ENCODE measurements at places on chromosomes 7 and 10. TPM values are rescaled to one million over a fixed set of nuclear protein-coding genes. Genes with fewer than 3 reads are reported as not detected.

CLEC2L gene
- total RNA-seq = 38.2 TPM

AGAP9 gene
- total RNA-seq = 22.5 TPM

CYP3A5 gene
- 0.57 TPM for total RNA-seq

SAMD8 gene
- 76.0 TPM for total RNA-seq

TEX36 gene
- total RNA-seq = not detected

CYP2C8 gene
- 1.8 TPM for total RNA-seq

TMEM130 gene
- total RNA-seq = 286 TPM

LRMDA gene
- total RNA-seq = 12.2 TPM

UCN3 gene
- not detected for total RNA-seq

ASIC3 gene
- 8.5 TPM for total RNA-seq

CAMK1D gene
- total RNA-seq = 139 TPM

MSMB gene
- total RNA-seq = not detected

SAMD9L gene
- total RNA-seq = 7.7 TPM

RNF133 gene
- 5.6 TPM for total RNA-seq

DBNL gene
- 83.1 TPM for total RNA-seq

ELFN1 gene
- total RNA-seq = 3.9 TPM

ACSM6 gene
- not detected for total RNA-seq

MYOF gene
- 8.7 TPM for total RNA-seq

TAS2R4 gene
- total RNA-seq = 9.3 TPM

PRF1 gene
- total RNA-seq = 0.89 TPM

CFAP70 gene
- total RNA-seq = 8.5 TPM

DPP6 gene
- 68.5 TPM for total RNA-seq

SRGN gene
- 11.7 TPM for total RNA-seq

SLC13A4 gene
- 21.7 TPM for total RNA-seq

SFTPD gene
- 2.7 TPM for total RNA-seq

UPK3BL1 gene
- total RNA-seq = 30.8 TPM

BLNK gene
- total RNA-seq = 3.9 TPM

OR2A5 gene
- total RNA-seq = not detected

UROS gene
- total RNA-seq = 86.5 TPM

OLAH gene
- total RNA-seq = 0.46 TPM

CXCL12 gene
- 15.4 TPM for total RNA-seq

ATE1 gene
- total RNA-seq = 69.8 TPM

NAPEPLD gene
- 94.5 TPM for total RNA-seq

ZNF488 gene
- total RNA-seq = 18.7 TPM

PDE1C gene
- total RNA-seq = 32.4 TPM

SPRN gene
- total RNA-seq = 34.9 TPM

ZP3 gene
- total RNA-seq = 3.2 TPM

CPA2 gene
- total RNA-seq = 0.42 TPM

NXPH1 gene
- total RNA-seq = 24.0 TPM

SMKR1 gene
- 13.3 TPM for total RNA-seq

HABP2 gene
- total RNA-seq = 5.3 TPM

GHRHR gene
- not detected for total RNA-seq
